Progenitor cell of endocrine pancreas (in vitro differentiated cells): ENCODE measurements at places on chromosomes 3 and 15.

- no peak for DNase-seq
These were observed 16.7 kb downstream of the IDH2 start for GRCh38 chr15:90085565-90085964.

DNA sequence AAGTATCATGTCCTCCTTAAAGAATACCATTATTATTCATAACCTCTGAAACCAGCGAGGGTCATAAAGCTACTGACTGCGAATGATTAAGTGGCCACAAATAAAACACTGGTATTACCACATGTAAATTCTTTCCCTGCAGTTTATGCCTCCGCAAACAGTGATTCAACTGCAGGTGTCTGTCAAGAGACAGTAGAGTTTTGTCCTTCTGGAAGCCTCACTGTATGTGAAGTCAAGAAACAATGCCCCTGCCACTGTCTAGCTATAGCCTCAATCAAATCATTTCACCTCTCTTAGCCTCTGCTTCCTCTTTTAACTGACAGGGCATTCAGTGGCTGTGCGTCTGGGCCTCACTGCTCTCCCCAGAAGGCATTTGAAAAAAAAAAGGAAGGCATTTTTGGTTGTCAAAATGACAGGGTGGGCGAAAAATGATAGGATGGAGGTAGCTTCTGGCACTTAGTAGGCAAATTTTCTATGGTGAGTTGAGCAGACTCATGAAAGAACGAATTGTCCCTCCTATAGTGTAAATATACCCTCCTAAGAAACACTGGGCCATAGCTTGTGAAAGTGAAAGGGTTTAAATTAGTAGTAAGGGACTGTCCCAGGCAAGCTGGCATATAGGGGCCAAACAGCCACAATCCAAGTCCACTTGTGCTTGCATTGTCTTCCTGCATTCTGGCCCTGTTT is 66.7 kb downstream of the FILIP1L start:
- DNase-seq: no peak

GRCh38 chr3:173140986-173141385 is at the start of gene SPATA16:
Gene SPATA16 (minus strand): TSS chr3:173141235. CDS start chr3:173117731, 23,504 bp downstream.
- DNase-seq: no peak

- no peak for DNase-seq
These were observed 128.3 kb upstream of the GADL1 start for GRCh38 chr3:31022716-31023115.

DNA sequence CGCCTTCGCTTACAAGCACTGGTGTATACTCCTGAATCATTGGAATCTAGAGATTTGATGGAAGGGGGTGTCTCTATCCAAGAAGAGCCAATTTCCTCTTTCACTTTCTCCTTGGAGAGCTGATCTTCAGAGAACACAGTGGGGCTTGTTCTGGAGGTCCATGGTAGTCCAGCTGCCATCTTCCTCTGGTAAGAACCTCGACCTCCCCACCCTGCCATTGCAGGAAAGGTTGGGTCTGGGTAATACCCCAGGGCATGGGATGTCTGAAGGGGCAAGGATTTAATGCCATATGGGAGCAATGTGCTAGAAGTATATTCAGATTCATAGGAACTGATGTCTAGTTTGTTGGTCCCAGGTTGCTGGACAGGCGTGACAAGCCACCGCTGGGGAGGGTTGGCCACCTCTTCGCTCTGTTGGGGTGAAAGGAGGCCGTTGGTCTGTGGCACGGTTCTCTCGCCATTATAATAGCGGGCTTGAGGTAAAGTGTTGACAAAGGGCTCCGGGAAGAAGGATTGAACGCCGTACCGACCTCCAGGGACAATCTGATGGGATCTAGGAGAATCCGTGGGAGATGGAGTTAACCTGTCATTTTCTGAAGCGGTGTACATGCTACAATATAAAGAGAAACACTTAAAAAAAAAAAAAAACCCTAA is 4.8 kb downstream of the EOMES start:
- DNase-seq: no peak

- DNase-seq: no peak
These were observed 135.1 kb downstream of the KCNMB2 start for GRCh38 chr3:178671377-178671776.

- no peak for DNase-seq
These were observed 186.5 kb upstream of the GAP43 start for GRCh38 chr3:115436767-115437301.

DNA sequence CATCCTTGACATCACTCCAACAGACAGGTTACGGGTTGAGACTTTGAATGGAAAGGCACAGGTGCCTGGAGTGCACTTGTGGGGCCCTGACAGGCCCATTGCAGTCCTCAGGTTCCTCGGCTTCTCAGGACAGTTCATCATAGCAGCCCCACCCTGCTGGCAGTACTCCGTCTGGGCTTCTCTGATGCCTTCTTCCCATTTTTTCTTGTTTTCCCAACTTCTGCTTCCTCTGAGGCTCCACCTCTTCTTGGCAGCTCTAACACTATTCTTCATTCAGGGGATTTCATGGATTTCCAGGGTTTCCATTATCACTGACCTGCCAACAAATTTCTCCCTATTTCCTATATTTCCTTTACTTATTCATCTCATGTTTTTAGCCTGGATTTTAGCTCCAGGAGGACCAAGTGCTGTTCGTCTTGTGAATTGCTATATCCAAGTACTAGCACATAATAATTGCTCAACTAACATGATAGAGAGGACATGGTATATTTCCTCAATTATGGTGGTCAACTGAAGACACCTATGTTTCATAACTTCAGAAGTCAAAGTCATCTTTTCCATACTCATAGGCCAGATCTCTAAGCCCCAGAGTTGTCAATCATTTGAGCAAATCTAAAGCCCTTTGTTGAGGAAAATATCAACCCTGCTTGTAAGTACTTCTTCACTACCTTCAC is 16.2 kb downstream of the NCEH1 start:
- DNase-seq: no peak

DNA sequence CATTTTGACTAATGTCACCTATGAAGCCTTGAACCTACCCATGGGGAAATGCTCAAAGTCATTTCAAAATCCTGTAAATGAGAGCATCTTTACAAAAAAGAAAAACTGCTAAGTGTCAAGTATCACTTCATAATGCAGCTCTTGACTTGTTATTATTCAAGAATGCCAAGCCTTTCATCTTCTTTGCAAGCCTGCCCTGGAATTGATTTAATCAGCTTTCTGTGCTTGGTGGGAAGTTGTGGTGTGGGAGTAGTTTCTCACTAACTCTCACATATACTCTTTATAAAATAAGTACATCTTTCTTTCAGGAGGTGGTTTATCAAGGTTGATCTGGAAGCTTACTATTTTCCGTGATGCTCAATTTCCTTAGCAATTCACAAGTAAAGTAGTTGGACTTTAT is 43.6 kb downstream of the RYR3 start:
- DNase-seq: no peak

DNA sequence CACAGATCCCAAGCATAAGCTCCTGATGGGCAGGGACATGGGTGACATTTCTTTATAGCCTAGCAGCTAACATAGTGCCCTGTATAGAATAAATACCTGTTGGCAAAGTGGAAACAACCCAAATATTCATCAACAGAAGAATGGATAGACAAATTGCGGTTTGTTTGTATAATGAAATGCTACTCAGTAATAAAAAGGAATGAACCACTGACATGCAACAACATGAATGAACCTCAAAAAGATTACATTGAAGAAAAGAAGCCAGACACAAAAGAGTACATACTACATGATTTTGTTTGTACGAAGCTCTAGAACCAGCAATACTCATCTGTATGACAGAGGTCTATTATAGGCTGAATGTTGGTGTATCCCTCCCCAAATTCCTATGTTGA is 33.6 kb upstream of the GALNT15 start:
- DNase-seq: no peak

GRCh38 chr15:70629735-70630273 is 133.6 kb downstream of the UACA start:
- DNase-seq: no peak

DNA sequence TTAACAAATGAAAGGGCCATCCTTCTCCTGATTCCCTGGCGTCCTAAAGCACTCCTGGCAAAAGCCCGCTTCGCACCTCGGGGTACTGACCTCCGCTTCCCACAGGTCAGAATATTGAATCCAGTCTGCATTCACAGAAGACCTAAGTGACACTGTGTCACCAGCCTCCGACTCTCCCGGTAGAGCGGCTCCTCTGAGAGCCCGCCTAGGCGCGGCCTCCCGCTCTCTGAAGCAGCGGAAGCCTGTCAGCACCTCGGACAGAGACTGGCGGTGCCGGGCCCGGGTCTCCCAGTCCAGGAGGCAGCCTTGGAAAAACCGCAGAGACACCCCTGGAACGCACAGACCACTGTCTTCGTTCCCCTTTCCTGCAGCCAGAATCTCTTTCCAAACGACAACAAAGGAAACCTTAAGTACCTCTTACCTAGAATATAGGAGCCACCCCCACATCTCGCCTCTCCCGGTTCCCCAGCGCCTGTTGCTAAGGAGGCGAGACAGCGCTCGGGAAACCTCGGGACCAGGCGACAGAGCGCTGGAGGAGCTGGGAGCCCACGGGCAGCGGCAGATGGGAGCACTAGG is 1.2 kb downstream of the GABRB3 start:
- peak; percentile 79 for DNase-seq

DNA sequence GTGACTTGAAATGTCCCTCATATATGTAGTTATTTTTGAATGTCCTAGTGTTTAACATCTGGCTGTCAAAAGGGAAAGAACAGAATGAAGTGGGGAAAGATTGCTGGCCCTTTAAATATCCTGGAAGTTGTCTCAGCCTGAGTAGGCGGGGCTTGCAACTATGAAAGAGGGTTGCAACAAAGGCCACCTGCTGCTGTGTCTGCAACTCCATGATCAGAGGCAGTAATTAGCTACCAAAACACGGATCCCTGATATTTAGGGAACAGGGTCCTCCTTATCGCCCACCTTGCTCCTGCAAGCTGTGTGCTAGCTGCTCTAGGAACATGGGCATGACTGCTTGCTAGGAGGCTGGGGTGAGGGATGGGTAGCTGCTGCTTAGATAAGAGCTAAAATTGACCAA is 100.2 kb upstream of the CFAP20DC start:
- DNase-seq: no peak

- DNase-seq: no peak
These were observed 51.5 kb downstream of the CMTM6 start for GRCh38 chr3:32450992-32451659.

DNA sequence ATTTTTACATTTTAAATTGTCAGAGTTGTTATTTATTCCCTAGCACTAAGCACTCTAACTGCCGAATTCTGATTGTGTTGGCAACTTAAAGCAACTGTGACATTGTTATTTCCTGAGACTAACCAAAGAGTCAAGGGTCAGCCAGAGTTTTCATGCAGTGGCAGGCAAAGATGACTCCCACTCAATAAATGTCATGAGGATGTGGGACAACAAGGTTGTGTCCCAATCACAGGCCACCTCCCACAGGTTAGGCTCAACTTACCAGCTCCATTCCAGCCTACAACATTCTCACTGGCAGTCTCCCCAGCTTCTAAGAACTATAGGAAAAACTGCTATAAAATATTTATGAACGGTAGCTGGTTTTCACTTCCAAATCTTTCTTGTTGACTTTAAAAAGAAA is 80.1 kb downstream of the RSL24D1 start:
- DNase-seq: no peak

GRCh38 chr3:192675958-192676649 is 51.2 kb downstream of the FGF12 start:
- DNase-seq: no peak
